ENCODE measurements at places on chromosomes 7 and 10.

DNA sequence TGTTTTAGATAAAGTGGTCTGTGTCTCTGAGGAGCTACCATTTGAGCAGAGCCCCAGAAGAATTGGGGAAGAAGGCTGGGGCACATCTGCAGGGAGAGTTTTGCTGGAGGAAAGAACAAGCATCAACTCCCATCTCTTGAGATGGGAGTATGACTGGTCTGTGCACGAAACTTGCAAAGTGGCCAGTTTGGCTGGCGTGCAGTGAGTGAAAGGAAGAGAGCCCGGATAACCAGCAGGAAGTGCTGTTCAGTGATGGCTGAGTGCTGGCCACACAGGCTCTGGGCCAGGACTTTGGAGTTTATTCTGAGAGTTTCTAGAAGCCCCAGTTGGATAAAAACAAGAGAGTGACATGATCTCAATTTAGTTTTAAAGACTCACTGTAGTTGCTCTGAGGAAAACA, 34.4 kb upstream of the SVIL start:
- DNase-seq, result no peak

DNA sequence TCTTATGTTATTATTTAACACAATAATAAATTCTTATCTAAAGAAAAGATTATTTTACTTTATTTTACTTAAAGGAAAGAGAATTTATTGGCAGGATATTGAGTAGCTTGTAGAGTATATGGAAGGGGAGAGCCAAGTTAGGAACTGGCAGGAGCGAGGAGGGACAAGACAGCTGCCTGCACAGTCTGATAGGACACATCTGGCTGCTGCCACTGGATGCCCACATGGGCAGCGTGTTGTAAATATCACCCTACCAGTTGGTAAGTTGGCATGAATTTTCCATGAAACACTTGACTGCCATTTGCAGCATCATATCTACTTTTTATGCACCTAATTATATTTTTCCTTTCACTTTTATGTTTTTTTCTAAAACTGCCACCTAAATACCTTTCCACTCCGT, 19.6 kb downstream of the SRI start:
- DNase-seq, result no peak

- no peak for DNase-seq
These were observed 127.1 kb downstream of the GLRX3 start for GRCh38 chr10:130263289-130263688.

DNA sequence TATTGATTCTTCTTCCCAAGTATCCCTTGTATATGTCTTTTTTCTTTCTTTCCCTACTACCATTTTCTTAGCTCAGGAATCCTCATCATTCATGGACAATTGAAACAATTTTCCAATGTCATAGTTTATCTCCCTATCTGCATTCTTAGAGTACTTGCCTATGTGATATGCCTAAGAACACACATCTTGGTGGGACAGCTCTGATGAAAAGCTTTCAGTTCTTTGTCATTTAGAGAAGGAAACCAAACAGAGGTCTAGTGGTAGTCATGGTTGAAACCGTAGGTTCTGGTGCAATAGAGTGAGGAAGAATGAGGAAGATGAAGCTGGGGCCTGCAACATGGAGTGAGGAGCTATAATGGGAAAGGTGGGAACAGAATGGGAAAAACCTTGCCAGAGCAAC, 28.2 kb downstream of the TDRD1 start:
- DNase-seq, result no peak

GRCh38 chr10:133070405-133070804, 17.3 kb upstream of the ADGRA1 start:
- DNase-seq, result no peak

DNA sequence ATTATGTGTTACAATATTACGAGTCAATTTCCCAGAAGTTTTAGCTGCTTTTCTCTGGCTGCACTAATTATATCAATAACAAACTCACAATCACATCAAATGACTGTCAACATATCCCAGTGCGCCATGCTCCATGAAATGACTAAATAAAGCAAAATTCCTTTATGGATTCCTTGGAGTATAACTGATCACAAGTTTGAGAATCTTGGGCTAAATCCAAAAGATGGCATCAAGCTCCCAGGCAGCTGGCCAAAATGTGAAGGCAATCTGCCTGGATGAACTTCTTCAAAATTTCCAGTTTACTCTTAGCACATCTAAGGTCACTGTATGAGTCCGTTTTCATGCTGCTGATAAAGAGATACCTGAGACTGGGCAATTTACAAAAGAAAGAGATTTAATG, 210.8 kb downstream of the CCSER2 start:
- no peak for DNase-seq

DNA sequence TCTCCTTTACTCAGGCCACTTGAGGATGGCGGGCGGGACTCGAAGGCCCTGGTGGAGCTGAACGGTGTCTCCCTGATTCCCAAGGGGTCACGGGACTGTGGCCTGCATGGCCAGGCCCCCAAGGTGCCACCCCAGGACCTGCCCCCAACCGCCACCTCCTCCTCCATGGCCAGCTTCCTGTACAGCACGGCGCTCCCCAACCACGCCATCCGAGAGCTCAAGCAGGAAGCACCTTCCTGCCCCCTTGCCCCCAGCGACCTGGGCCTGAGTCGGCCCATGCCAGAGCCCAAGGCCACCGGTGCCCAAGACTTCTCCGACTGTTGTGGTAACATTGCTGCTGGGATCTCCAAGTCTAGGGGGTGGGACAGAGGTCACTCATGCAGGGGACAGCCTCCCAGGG, 65.7 kb downstream of the GTF2IRD1 start:
- DNase-seq, result no peak

DNA sequence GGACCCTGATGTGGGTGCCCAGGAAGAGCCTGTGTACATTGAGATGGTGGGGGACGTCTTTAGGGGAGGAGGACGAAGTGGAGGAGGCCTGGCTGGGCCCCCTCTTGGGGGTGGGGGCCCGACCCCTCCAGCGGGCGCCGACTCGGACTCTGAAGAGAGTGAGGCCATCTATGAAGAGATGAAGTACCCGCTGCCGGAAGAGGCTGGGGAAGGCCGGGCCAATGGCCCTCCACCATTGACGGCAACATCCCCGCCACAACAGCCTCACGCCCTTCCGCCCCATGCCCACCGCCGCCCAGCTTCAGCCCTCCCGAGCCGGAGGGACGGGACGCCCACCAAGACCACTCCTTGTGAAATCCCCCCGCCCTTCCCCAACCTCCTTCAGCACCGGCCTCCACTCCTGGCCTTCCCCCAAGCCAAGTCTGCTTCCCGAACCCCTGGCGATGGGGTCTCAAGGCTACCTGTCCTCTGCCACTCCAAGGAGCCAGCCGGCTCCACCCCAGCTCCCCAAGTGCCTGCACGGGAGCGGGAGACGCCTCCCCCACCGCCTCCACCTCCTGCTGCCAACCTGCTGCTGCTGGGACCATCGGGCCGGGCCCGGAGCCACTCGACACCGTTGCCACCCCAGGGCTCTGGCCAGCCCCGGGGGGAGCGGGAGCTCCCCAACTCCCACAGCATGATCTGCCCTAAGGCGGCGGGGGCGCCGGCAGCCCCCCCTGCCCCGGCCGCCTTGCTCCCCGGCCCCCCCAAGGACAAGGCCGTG, 4.8 kb downstream of the NYAP1 start:
- no peak for DNase-seq

GRCh38 chr7:55073051-55073511, 54.3 kb downstream of the EGFR start:
- DNase-seq, result no peak

- no peak for DNase-seq
These were observed 67.9 kb downstream of the ADD3 start for GRCh38 chr10:110075686-110076085.

DNA sequence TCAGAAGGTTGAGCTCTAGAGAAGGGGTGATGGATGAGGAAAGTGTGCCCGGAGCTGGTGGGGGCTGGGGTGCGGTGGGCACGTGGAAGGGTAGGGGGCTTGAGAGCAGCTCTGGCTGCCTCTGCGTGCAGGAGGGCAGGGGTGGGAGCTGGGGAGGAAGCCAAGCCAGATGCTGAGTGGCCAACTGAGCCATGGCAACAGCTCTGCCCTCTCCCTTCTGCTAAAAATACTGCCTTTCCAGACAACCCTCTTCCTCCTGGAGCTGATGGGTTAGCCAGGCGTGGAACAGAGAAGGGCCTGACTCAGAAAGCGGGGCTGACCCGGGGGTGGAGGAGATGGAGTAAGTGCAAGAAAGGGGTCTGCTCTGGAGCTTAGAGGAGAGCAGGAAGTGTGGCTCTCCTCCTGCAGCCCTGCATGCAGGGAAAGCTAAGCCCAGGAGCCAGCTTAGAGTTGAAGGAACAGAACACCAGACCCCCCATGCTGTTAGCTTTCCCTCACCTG, 114.6 kb upstream of the AGK start:
- no peak for DNase-seq

DNA sequence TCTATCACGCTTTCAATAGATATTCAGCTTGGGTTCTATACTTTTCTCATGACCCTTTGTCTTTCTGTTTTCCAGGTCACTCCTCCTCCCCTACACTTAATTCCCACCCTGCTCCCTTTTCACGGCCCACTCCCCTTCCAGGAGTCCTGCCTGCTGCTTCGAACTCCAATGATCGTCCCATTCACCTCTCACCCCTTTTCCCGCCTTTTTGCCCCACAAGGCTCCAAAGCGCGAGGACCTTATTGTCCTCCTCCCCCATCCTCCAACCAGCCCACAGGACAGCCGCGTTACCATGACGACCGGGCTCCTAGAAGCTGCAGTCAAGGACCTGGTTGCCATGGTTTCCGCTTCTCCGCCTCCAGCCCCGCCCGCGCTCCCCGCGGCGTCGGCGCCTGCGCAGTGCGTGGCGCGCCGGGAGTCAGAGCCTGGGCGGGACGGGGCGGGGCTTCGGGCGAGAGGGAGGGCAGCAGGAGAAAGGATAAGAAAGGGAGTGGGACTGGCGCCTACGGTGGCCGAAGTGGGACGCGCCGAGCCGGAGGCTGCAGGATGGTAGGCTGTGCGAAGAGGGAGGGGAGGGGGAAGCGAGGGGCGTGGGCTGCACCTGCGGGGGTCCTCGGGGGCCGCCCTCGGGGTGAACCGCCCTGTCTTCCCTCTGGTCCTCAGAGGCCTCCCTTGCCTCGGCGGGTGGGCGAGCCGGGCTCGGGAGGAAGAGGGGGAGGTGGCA, at the start of gene AP1S1:
Gene AP1S1 (plus strand): TSS at position 508 of the 724 bp plus-strand sequence. CDS start 39 bp downstream, at position 547.
- peak; percentile 87 for DNase-seq

GRCh38 chr10:128950159-128950915, 516.7 kb upstream of the MGMT start:
- DNase-seq, result no peak

Measured in T-helper 9 cell (primary cell).